T-helper 1 cell (primary cell): ENCODE measurements at places on chromosomes 6 and 20.
A peak's percentile ranks its signal among the peaks of the same experiment; 100 is the strongest.

GRCh38 chr20:23156842-23157423 lies 70.8 kb upstream of the CD93 start:
- no peak for DNase-seq

DNA sequence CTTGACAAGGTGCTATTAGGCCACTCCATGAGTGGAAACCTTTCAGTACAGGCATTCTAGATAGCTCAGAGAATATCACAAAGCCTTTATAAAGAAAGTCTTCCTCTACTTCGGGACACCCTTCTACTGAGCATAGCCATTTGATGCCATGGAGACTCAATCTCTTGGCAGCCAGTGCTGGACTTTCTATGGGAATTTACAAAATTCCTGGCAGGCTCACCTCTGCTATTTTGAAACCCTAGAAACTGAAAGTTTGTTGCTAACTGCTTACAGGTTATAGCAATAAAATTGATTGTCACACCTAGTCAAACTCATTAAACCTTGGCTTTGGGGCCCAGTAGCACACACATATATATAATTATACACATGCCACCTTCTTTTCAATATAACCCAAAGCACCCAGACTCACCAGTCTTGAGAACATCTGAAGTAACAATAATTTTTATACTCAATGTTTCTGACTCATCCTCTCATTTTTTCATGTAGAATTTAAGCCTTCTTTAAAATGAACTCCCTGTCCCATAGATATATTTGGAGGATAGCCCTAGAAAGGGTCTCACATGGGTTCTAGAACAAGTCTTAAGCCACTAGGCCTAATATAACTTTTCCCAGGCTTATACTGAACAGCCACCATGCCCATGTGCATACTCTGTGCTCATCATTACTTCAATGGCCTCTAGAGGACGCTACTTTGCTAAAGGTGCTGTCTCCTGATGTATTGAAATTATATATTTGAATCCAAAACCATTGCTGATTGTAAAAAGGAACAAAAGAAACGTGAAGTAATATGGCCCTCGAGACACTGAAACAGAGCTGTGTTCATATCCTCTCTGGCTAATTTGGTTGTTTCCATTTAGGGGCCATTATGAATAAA lies 368.1 kb upstream of the MARCKS start:
- no peak for DNase-seq

DNA sequence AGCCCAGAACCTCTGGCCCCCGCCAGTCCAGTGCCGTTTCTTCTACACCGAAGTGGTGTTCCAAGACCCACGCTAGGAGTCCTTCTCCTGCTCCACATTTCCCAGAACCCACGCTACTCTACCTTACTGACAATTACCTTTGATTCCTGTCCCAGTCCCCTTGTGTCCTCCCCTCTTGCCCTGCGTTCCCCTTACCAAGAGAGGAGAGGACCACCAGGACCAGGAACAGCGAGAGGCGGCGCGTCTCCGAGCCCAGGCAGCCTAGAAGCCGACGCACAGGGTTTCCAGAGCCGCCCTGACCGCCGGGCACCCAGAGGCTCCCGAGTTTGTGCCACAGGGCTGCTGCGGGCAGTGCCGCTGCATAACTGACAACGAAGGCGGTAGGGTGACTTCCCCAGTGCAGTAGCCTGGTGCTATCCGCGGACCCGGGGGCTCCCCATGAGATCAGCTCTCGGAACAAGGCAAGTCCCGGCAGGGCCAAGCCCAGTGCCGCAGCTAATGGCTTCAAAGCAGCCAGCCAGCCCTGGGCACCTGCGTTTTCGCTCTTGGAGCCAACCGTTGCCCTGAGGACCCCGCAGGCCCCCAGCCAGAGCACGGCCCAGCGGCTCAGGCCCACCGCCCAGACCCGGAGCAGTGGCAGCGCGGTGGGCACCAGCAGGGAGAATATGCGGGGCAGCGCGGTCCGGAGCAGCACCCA lies 512 bp downstream of the TAP1 start:
- peak; percentile 25 for DNase-seq

GRCh38 chr20:51703400-51704287 lies 64.5 kb downstream of the ATP9A start:
- no peak for DNase-seq

DNA sequence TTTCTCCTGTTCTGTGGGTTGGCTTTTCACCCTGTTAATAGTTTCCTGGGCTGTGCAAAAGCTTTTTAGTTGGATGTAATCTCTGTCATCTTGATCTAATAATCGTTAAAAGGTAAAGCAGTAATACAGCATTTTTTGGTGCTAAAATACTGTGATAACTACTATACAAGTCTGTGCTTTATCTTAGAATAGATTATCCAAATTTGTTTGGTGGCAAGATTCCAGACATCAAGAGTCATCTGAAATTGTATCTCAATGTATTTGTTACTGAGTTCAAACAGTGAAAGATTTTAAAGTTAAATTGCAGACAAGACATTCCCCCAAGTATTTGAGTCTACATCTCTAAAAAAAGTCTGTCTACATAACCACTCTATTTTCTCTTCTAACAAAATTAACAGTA lies 18.8 kb downstream of the TBPL1 start:
- no peak for DNase-seq

GRCh38 chr20:19404826-19405225 lies 192.4 kb downstream of the SLC24A3 start:
- no peak for DNase-seq

- no peak for DNase-seq
These were observed 693 bp upstream of the GNAS-AS1 start for GRCh38 chr20:58851221-58851968.

- DNase-seq: no peak
These were observed 425 bp downstream of the HBS1L start for GRCh38 chr6:135054226-135054568.

DNA sequence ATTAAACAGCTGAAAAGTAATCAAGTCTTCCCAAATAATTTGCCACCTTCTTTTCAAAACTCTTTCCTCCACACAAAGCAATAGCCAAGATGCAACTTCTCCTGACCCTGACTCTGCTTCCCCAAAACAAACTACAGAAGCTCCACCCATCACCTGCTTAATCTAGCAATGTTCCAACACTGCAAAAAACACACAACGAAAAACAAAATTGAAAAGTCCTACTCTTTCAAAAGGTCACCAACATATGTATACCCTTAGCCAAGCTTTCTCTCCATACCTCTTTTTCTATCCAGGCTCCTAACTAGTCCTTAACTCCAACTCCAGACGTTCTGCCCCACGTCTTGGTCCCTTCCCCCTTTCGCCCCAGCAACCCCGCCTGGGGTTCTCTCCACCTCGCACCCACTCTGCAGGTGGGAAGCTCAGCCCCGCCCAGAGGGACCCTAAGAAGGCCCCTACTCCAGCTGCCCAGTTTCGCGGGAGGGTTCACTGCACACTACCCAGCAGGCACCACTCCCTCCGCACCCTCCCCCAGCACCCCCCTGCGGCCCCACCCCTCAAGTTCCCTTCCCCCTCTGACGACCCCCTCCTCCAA lies 717 bp downstream of the CSNK2A1 start:
- DNase-seq: no peak

DNA sequence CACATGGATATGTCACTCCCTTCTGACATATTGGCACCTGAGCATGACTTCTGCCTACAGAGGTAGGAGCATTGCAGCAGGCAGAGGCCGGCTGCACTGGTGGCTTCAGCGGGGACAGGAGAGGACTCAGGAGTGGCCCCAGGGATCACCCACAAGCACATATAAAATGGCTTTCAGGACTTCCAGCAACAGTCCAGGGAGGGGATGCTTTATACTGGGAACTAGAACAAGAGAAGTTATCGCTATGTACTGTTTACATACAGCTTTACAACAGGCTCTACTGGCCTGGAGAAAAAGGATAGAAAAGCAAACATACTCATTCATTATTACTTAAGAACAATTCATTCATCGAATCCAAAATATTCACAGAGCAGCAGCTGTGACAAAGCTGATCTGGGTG lies 337.8 kb downstream of the THBS2 start:
- no peak for DNase-seq

DNA sequence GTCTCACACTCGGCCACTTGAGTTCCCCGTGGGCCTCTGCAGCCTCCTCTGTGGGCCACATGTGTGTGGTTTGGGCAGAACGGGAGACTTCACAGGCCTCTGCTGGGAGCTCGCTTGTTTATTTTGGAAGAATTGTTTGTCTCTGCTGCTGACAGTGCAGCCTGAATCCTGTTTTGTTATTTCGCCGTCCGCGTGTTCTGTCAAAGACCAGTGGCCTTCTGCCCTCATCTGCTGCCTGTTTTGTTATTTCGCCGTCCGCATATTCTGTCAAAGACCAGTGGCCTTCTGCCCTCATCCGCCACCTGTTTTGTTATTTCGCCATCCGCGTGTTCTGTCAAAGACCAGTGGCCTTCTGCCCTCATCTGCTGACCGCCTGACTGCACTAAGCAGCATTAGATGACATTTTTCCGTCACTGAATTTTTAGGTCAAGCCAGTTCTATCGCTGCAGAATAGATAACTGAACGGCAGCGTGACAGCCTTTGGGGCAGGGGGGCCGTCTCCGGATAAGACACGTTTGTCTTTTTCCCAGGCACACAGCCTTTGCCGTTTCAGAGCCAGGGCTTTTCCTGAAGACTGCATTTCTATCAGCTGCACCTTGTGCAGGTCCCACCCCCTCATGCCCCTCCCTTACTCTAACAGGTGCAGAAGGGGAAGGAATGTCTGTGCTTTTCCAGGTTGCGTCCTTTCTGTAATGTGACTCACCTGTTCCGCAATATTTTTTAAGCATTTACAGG lies 158.5 kb upstream of the AFDN start:
- DNase-seq: no peak

- no peak for DNase-seq
These were observed 3.7 kb upstream of the TAF8 start for GRCh38 chr6:42046464-42047212.

DNA sequence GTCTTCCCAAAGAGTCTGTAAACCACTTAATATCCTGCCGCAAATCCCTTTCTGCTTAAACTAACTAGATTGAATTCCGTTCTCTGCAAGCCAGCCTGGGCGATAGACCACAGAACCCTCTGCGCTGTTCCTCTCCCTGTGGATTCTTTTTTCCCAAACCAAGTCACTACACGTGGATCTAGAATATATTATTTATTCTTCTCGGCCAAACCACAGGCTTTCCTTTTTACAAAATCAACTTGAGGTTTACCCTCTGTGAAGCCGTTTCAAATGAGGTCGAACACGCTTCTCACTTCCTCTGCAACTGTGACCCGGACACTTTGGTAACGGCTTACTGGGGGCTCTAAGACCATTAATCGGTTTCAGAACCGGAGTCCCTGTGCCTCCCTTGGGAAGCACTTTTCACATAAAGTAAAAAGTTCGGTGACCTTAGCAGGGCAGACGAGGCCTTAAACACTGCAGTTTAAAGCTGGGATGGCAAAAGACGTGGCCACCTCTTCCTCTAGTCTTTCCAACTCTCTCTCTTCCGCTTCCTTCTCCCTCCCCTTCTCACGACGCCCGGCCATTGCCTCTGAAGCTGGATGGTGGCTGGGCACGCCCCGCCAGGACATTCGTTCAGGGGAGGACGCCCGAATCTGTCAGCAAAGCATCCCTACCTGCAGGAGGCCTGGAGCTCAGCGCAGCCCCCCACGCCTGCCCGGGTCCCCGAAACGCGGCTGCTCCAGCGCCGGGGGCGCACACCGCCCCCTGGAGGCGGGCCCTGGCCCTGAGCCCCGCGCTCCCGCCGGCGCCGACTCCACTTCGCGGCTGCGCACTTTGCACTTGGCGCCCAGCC lies 55.0 kb upstream of the FOXC1 start:
- DNase-seq: peak; percentile 51

- DNase-seq: no peak
These were observed 90.4 kb downstream of the CD164 start for GRCh38 chr6:109291902-109292301.

DNA sequence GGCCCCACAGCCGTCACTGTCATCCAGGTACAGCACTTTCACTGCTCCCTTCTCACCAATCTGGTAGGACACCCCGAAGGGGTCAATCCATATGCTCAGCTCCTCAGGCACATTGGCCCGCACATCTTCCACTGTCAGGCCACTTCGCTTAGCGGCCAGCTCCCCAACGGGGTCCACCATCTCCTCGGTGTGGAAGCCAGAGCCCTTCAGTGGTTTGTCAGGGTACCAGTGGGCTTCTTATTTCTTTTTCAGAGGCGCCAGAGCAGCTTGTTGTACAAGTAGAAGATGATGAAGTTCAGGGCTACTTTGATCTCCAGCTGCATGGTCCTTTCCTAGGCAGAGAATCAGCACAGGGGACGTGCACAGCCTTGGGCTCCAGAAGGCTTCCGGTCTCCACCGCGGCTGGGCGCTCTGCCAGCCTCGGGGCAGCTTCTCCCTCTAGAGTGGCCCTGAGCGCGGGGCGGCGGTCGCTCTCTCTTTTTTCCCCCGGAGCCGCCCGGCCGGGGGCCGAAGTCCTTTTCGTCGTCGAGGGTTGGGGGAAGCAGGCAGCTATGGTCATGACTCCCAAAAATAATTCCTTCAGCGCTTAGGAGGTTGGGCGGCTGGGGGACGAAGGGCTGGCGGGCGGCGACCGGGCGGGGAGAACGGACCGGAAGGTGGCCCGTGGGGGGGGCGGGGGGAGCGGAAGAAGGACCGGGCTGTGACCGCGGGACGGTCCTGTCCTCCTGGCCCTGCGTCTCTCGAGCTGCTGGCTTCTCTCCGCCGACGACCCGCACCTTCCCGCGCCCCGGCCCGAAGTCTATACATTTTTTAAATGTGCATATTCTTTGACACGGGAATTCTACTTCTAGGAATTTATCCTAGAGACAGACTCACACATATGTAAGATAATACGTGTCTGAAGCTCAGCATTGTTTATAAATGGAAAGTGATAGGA lies 6.5 kb upstream of the ZSCAN9 start:
- DNase-seq: no peak

DNA sequence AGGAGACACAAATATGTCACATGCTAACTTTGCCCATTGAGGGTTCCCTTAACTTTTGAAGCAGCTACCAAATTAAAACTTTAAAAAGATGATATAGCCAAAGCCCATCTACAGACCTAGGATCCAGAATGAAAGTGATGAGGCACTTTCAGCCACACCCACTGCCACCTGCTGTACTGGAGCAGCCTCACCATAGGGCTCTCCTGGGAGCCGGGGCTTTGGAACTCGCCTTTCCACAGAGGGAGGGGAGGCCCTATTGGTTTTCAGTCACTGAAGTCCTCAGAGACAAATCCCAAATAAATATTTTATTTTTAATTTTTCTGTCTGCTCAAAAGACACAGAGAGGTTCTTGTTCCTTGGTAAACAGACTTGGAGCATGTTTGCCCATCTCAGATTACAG lies 238.1 kb upstream of the TAB2 start:
- no peak for DNase-seq

GRCh38 chr20:59569305-59569704 lies 35.0 kb upstream of the PHACTR3 start:
- DNase-seq: no peak

DNA sequence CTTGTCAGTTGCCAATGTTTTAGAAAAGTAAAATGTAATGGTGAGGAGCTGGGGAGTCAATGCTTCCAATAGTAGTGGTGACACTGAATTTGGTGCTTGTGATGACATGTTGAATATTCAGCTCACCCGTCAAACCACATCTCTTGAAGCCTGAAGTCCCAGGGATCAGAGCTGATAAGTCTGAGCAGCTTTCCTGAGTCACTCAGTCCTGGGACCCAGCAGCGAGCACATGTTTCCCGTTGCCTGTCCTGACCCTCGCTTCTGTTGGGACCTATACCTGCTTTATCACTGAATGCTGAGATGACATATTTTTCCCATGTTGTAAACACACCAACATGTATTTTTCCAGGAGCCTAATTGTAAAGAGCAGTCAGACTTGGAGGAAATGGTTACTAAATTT lies 693.6 kb downstream of the QKI start:
- no peak for DNase-seq
